ENCODE measurements at places on chromosomes 2 and 18. TPM values are rescaled to one million over a fixed set of nuclear protein-coding genes. Genes with fewer than 3 reads are reported as not detected.

The REG3A gene
- not detected for total RNA-seq

DNA sequence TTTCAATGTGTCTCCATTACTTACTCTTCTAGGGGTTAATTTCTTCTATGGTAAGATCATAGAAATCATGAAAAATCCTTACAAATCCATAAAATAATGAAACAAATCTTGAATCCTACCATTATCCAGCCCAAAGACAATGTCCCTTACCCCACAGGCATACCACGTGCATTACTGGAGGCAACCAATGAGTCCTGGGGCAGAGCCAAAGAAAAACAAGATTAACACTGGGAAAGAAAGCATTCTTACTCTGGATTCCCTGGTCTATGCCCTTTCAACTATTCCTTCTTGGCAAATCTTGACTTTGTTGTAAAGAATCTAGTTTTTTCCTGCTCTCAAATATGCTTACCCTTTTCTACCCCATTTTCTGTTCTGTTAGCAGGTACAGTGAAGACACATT lies 3.1 kb upstream of the GALNT1 start:
- H3K36me3 ChIP-seq: no peaks in the 10 kb centered on the region
- H3K4me3 ChIP-seq: no peak overlapping the region
- no peaks in the 10 kb centered on the region for H3K27me3 ChIP-seq
- H3K27ac ChIP-seq: peak overlapping the region; percentile 11

DNA sequence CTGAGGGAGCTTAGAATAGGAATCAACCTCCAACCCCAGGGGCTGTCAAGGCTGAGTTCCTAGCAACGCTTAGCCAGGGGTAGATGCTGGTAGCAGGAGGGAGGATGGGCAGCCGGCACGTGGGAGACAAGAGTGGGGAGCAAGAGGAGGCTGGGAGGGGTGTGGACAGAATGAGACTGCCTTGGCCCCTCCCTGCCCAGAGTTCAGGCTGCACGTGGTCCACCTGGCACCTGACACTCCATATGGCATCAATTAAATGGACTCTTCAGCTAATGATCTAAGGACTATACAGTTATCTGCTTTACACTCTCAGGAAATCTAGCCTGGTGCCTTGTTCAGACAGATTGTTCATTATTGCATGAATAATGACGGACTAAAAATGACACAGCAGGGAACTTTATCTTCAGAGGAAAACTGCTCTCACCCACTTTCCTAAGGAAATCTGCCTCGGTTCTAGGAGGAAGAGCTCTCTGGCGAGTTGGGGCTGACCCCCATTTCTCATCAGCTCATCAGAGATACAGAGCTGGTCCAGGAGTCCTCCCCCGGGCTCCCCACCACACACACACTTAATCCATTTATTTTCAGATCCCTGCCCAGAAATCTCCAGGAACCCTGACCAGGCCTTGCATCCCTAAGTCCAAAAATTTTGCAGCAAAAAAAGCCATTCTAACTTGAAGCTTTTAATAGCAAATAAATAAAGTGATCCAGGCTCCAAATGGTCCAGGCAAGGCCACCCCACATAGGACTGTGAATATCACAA lies 102.1 kb upstream of the CDC42EP3 start:
- no peak overlapping the region for H3K4me3 ChIP-seq
- H3K36me3 ChIP-seq: no peaks in the 10 kb centered on the region
- no peak for DNase-seq
- no peaks in the 10 kb centered on the region for H3K27me3 ChIP-seq
- H3K4me1 ChIP-seq: peaks cover 26% of the 10 kb centered on the region

DNA sequence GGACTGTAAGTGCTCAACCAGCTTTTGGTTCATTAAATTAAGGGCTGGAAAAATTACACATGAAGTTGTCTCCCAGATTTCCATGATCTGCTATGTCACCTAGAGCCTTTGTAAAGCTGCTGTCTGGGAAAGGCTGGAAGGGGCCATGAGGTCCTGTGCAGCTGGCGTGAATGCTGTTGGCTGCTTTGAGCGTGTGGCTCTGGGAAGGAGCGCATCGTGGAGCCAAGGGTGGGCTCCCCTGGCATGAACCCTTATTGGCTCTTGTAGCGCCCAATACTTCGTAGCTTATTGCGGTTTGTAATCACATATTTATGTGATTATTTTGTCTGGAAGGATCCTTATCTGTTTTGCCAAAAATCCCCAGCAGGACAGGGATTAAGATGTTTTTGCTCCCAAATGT lies 70.5 kb upstream of the LMAN1 start:
- H3K36me3 ChIP-seq: no peaks in the 10 kb centered on the region
- no peak for DNase-seq
- no peaks in the 10 kb centered on the region for H3K4me1 ChIP-seq

GRCh38 chr18:23071285-23071684 lies 64.0 kb upstream of the CABLES1 start:
- H3K27ac ChIP-seq: no peak overlapping the region
- no peaks in the 10 kb centered on the region for H3K4me1 ChIP-seq
- H3K27me3 ChIP-seq: no peaks in the 10 kb centered on the region
- no peak overlapping the region for H3K4me3 ChIP-seq
- no peaks in the 10 kb centered on the region for H3K36me3 ChIP-seq
